ENCODE measurements at places on chromosomes 7 and 10.
A peak's percentile ranks its signal among the peaks of the same experiment; 100 is the strongest.

GRCh38 chr7:116859323-116859722 is 3.1 kb upstream of the CAPZA2 start:
- no peak for DNase-seq

- DNase-seq, result no peak
These were observed 87.6 kb downstream of the CARD11 start for GRCh38 chr7:2956076-2956475.

DNA sequence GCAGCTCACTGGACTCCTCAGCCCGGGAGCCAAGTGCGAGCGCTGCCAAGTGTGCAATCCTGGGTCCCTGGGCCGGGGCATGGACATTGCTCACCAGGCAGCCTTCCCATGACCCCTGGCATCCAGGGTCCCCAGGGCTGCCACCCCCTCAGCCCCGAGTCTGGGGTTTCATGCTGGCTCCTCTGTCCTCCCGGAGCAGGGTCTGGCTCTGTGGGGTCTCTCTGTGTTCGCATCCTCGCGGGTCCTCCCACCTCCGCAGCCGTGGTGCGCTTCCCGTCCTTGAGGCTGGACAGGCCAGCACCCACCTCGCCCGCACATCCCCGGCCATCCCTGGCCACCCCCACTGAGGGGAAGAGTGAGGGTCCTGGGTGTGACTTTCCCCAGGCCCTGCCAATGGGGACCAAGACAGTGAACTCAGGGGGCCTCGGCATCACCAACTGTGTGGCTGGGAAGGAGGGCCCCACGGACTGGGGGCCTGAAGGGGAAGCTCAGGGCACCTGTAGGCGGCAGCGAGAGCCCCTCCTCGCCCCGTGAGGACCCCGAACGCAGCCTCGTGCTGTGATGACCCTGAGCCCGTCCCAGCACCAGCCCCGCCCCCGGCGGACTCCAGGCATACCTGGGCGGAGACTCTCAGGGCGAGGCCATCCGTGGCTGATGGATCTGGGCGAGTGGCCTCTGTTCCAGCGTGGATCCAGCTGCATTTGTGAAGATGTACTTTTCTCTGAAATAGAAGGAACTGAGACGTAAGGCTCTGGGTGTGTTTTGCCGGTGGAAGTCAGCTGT is 50.3 kb upstream of the CFAP46 start:
- no peak for DNase-seq

GRCh38 chr7:19772841-19773760 is at the start of gene TMEM196:
TSS of gene TMEM196 (minus strand) at chr7:19773617. CDS start at chr7:19772696, 921 bp downstream.
- DNase-seq, result no peak

GRCh38 chr7:99362801-99363200 is 11.7 kb upstream of the ARPC1B start:
- DNase-seq, result no peak

GRCh38 chr10:61835069-61835945 is 66.2 kb upstream of the ARID5B start:
- peak; percentile 10 for DNase-seq

DNA sequence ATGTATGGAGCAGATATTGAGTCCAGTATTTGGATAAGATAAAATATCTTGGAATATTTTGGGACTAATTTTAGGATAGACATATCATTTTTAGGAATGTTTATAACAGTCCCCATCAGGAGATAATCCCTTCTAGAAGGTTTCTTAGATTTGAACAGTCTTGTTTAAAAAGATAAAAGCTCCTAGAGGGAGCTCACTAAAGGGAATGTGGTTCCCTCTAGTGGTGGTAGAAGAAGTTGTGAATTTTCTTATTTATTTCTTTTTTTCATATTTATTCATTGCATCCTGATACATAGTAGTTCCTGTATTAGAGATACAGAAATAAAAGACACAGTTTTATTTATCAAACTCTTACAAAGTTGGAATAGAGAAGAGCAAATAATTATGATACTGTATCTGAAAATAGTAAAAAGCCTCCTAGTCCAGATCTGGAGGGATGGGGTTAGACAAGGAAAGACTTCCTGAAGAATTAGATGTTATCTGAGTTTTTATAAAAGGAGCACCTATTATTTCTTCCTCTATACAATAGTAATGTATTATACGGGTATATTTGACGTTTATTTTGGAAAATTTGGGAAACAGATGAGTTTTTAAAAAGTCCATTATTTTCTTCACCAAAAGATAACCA is 24.5 kb upstream of the KLF14 start:
- peak; percentile 63 for DNase-seq

GRCh38 chr7:32501522-32501921 is 6.2 kb downstream of the AVL9 start:
- DNase-seq, result no peak

- peak; percentile 58 for DNase-seq
These were observed at the start of gene ATRNL1 for GRCh38 chr10:115093286-115093775. TSS of gene ATRNL1 (plus strand) at chr10:115093365. CDS start at chr10:115093751, 386 bp downstream.

- DNase-seq, result no peak
These were observed 43.5 kb downstream of the PRPF18 start for GRCh38 chr10:13630231-13630630.

DNA sequence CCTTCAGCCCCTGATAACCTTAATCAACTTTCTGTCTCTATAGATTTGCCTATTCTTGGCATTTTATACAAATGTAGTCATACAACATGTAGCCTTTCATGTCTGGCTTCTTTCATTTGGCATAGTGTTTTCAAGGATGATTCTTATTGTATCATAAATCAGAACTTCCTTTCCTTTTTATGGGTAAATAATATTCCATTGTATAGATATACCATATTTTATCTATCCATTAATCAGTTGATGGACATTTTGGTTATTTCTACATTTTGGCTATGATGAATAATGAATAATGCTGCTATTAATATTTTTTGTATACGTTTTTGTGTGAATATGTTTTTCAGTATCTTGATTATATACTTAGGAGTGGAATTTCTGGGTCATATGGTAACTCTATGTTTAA is 720.8 kb downstream of the LRMDA start:
- no peak for DNase-seq

- DNase-seq, result no peak
These were observed 111.3 kb downstream of the SLIT1 start for GRCh38 chr10:97074256-97075145.

DNA sequence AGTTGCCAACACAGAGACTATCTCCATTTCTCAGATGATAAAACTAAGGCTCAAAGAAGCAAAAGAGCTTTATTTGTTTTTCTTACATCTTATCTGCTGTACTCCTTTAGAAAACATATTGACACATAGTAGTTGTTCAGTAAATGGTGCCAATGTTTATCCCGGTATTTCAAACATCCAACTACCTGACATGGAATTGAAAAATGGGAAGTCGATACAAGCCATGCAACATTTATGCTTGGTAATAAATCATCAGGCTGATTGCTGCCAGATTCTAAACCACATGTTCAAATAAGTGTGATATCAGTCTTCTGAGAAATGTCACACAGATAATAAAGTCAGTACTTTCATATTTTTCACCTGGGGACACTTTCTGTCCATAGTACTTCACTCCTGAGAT is 65.8 kb upstream of the C10orf120 start:
- no peak for DNase-seq

DNA sequence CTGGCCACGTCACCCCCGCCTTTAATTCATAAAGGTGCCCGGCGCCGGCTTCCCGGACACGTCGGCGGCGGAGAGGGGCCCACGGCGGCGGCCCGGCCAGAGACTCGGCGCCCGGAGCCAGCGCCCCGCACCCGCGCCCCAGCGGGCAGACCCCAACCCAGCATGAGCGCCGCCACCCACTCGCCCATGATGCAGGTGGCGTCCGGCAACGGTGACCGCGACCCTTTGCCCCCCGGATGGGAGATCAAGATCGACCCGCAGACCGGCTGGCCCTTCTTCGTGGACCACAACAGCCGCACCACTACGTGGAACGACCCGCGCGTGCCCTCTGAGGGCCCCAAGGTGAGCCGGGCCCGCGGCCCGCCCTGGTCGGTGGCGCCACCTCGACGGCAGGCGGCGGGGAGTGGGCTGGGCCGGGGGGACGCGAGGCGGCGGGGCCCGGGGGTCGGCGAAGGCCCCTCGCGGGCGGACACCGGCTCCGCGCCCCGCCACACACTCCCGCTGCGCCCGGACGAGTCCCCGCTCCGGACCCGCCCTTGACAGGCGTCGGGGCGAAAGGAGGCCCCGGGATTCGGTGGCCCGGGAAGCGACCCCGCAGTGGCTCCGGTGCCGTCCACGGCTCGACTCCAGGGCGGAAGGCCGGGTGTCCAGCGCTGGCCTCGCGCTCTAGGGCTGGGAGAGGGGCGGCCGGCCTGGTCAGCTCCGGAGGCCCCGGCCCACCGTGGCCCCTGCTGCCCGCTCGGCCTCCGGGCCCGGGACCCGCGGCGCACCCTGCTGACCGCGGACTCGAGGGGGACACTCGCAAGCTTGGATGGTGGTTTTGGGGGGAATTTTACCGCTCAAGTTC is 557 bp downstream of the BAG3 start:
- no peak for DNase-seq

DNA sequence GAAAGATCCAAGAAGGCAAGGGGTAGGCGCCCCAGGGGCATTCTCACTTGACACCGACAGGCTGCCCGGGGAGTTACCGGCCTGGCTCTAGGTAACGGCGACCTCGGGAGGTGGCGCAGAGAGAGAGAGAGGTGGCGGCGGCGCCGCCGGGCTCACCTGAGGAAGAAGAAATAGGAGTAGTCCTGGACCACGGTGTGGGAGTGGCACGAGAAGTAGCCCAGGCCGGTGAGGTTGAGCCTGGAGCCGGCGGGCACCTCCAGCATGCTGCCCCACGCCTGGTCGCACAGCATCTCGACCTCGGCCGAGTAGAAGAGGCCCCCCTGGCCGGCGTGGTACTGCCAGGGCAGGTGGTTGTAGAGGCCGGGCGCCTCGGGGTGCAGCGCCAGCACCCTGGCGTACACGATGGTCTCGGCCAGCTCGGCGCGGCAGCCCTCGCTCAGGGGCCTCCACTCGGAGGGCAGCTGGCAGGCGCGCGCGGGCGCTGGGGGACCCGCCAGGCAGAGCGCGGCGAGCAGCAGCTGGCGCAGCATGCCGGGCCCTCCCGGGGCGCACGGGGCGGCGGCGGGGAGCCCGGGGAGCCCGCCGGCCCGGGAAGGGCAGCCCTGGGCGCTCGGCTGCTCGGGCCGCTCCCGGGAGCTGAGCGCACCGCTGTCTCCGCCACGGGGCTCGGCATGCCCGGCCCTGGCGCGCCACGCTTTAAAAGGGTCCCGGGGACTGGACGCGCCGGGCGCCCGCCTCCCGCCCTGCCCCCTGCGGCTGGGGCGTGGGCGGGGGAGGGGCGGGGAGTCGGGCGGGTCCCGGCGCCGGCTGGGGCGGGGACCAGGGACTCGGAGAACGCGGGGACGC is at the start of gene CCDC3:
TSS of gene CCDC3 (minus strand) at position 673 of the 846 bp plus-strand sequence. CDS start at position 530, 143 bp downstream.
- DNase-seq, result no peak

DNA sequence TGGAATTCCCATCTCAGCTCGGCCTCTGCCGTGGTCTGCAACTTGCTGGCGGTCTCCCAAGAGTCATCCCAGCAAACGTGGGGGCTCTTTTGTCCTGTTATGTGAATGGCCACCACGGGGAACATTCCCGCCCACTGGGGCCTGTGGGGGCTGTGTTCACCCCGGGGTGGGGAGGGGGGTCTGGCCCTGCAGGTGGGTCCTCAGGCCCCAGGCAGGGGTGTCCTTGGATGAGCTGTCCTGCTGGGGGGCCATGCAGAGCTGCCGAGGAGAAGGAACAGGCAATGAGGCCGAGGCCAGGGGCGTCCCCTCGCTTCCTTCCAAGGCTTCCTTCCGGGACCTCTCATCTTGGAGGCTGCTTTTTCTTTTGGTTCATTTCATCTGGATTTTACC is 24.4 kb upstream of the PITRM1 start:
- DNase-seq, result no peak

DNA sequence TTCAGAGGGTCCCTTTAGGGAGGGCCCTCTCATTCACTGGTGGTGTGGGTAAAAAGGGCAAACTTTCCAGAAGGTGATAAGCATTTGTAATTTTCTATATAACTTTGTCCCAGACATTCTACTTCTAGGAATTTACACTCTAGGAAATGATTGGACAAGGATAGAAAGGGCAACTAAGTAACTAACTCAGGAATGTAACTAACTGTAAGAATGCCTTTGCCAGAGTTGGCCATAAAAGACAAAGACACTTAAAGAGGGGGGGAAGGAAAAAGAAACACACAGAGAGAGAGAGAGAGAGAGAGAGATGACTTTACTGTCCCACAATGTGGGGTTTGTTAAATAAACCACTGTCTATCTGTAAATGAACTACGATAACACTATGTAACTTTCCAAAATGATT is 38.5 kb upstream of the ITPRID1 start:
- DNase-seq, result no peak

- DNase-seq, result no peak
These were observed 36.3 kb upstream of the PDK4 start for GRCh38 chr7:95632609-95633008.

- DNase-seq, result no peak
These were observed 374.7 kb upstream of the NRP1 start for GRCh38 chr10:33709008-33709753.

DNA sequence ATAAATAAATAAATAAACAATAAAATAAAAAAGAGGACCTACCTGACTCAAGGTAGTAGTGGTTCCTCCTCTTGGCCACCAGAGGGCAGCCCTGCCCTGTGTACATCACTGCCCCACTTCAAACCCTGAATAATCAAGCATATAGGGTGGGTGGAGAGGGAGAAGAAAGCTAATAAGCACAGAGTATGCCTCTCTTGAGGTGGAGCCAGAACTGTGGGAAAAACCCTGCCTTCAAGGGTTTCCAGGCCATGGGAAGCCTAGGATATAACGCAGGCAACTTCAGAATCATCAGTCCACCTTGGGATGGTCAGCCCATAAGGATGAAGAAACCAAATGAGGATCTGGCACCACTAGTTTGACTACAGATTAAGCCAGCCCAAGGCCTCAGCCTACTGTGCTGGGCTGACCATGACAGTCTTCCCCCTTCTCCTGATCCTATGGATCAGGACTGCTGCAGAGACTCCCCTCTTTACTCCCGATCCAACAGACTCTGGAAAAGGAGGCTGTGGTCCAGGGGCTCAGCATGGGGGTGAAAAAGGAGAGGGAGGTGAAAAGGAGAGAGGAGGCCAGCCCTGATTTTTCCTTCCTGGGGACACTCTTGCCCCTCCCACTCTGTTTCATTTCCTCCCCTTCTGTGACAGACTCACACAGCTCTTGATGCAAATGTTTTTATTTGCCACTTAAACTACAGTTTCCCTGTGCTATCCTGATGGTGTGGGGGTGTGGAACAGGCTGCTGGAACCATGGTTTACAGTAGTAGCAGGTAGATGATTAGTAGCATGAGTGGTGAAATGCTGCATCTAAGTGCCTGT is 10.1 kb downstream of the AVPI1 start:
- peak; percentile 74 for DNase-seq

- no peak for DNase-seq
These were observed 1.4 kb downstream of the ETV1 start for GRCh38 chr7:13988065-13988464.

DNA sequence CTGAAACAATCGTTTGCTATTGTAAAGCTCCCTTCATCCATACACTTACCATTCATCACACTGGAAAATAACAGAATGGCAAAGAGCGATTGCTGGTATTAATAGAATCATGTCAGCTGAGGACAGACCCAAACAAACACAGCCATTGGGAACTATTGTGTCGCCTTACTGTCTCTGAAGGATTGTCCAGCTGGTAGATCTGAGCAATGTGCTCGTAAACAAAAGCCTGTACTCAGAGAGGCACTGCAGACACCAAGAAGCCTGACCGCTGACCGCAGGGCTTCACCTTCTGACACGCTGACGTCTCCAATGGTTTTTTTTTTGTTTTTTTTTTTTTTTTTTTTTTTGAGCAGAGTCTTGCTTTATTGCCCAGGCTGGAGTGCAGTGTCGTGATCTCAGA is 151.0 kb upstream of the FRMD4A start:
- no peak for DNase-seq
